ENCODE measurements at places on chromosomes 12 and 14. TPM values are rescaled to one million over a fixed set of nuclear protein-coding genes. Genes with fewer than 3 reads are reported as not detected.

GRCh38 chr14:101559624-101560533 is 1.4 kb upstream of the DIO3 start:
- no peak for DNase-seq

- DNase-seq = no peak
Observed at GRCh38 chr12:110007881-110008280, 8.7 kb downstream of the ANKRD13A start.

- no peak for DNase-seq
Observed at GRCh38 chr14:91996948-91997371, 42.9 kb downstream of the TRIP11 start.

DNA sequence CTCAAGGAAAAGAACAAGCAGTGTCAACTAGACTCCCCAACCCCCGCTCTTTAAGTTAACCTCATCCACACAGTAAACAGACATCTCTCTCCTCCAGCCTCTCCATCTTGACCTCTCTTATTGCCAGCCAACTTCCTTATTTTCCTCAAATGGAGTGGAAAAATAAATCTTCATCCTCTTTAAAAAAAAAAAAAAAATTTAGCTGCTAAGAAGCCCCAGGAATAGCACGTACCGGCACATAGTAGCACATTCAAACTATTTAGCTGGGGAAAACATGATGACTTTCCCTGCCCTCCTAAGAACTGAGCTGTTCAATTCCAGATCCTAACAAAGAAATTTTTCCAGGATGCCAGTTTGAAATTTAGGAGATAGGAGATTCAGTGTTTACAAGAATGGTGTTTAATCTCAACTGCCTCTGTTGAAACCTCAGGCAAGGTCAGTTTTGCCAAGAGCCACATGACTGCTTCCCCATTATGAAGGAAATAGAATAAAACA is 90.8 kb downstream of the EPS8 start:
- DNase-seq = no peak

GRCh38 chr14:52954346-52955214 is 3.7 kb upstream of the FERMT2 start:
- no peak for DNase-seq

GRCh38 chr12:132834181-132834711 is 5.6 kb upstream of the GOLGA3 start:
- peak; percentile 67 for DNase-seq

GRCh38 chr12:41189395-41190251 is 1.5 kb downstream of the PDZRN4 start:
- no peak for DNase-seq

DNA sequence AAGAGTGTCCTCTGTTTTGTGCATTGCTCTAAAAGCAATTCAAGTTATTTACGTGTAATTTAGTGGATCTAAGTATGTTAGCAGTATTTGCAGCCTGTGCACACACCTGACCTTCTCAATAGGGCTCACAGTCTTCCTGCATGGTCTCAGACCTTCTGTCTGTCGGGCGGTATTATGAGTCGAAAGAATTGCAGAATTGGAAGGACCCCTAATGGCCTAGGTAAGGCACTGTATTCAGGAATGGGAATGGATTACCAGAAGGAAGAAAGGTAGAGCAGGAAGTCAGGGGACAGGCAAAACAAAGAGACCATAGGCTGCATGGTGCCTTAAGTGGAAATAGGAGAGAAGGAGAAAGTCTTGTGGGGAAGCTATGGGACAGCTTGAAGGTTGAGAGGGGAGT is 341.6 kb downstream of the VRK1 start:
- no peak for DNase-seq

DNA sequence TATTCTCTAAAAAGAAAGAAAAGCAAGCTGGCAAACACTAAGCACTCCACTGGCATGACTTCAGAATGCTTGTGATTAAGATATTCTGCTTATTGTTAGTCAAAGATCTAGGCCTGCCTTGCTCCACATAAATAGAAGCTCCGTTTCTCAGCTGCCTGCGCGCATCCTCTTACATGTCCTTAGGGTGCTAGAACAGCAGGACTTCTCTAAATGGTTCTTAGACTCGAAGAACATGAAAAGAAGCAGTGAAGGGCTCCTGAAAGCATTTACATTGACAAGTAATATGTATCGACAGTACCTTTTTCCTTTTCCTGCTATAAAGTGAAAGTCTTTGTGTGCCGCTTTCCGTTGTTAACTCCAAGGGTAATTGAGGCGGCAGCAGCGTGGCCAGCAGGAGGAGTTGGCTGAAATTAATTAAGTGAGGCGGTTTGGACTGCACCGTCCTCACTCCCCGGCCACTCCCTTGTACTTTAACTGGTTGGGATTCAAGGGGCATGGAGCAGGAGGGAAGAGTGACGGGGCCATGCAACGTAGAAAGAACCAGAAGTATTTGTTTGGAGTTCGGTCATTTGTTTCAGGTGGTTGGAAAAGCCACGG is 34.2 kb upstream of the OTX2 start:
- DNase-seq = no peak

DNA sequence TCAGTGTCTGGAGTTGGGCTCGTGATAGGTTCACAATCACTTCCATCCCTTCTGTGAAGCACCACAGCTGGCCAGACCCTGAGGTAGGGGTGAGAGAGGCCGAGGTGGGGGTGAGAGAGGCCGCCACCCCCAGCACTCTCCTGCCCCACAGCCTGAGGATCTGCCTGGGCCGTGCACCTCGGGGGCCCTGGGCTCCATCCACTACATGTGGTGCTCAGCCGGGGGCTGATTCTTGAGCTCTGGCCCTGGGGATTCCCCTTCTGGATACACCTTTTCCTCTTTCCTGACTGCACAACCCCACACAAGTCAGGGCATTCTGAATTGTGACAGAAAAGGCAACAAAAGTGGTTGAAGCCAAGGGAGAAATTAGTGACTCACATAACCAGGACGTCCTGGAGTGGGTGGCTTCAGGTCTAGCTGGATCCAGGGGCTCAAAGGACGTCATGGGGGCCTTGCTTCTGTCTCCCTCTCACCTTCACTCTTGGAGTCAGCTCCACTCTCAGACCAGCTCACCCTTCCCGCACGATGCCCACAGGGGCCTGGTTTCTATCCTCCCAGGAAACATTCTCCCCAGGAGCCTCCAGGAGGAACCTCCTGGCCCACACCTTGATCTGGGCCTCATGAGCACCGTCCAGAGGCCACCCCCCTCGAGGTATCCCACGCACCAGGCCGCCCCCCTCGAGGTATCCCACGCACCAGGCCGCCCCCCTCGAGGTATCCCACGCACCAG is 12.1 kb upstream of the FBRSL1 start:
- no peak for DNase-seq

DNA sequence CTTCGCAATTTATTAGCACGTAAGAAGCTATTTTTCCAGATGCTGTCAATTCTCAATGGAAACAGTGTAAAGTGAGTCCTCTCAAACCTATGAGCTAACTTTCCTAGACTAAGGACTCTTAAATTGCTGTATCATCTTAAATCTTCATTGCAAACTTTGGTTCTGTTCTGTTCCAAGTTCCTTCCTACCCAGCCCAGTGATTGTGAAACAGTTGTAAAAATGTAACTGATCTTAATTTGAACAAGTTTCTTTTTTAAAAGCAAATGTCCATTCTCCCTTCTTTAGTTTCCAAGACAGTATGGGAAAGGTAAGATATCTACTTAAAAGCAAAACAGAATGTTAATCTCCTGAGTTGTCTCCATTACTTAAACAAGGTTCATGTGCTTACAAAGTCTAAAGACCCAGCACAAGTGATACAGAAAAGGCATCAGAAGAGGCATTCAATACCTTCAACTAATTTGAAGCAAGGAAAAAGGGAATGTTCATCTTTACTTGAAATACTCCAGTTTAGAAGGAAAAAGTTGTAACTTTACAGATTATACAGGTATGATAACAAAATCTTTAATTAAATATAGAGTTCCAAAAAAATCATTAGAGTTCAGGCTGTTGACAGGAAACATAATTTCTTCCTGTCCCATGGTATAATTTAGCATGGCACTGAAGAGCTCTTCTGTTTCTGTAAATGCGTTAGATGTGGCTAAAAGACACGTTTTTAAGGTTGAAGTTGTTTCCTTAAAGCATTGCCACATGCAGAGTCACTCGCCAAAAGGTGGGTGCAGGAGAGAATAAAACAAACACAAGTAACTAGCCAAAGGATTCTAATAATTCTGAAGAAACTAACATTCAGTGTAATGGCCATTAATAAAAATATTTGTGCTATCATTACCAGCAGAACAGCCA is 101.5 kb upstream of the USP15 start:
- no peak for DNase-seq

GRCh38 chr14:88546621-88547385 is 8.0 kb downstream of the PTPN21 start:
- no peak for DNase-seq

DNA sequence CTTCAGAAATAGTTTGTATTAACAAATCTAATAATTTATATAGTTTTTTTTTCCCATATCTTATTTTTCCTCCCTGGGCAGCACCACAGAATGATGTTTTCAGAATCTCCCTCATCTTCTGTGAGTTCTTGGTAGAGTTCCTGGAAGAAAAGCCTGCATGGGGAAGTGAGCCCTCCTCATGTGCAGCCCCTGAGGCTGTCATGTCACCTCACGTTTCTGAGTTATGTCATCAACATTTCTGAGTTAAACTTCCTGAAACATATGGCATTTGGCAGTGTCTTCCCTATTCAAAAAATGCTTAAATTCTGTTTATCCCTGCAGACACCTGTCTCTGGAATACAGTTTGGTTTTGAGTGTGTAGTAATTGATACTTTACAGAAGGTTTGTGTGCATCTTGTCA is 979.0 kb downstream of the TMEM121 start:
- no peak for DNase-seq

GRCh38 chr12:115355301-115355700 is 671.3 kb upstream of the TBX3 start:
- DNase-seq = no peak

- DNase-seq = no peak
Observed at GRCh38 chr14:100290607-100291304, 15.5 kb downstream of the SLC25A29 start.

DNA sequence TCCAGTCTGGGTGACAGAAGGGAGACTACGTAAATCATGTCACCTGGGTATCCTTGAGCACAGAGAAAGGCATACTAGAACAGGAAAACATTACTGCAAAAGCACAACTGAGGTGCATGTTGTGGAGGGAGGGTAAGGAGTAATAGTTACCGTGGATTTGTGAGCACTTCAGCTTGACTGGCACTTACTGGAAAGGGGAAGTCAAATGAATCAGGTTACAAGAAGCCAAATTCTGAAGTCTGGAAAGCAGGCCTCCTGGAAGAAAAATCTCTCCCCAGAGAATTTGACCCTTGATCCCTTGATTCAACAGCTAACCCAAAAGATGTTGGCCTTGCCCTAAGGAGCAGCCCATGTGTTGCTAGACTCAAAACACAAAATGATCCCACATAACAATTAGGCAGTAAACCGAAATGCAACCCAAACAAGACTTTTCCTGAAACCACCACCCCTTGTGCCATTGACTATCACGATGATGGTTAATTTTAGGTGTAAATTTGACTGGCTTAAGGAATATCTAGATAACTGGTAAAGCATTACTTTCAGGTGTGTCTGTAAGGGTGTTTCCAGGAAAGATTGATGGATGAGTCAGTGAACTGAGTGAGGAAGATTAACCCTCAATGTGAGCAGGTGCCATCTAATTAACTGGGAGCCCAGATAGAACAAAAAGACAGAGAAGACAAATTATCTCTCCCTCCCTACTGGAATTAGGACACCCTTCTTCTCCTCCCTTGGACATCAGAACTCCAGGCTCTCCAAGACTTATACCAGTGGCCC is 108.8 kb downstream of the SLC25A21 start:
- DNase-seq = no peak

- DNase-seq = peak; percentile 77
Observed at GRCh38 chr14:21846227-21846885, 172.7 kb upstream of the OR4E1 start.

DNA sequence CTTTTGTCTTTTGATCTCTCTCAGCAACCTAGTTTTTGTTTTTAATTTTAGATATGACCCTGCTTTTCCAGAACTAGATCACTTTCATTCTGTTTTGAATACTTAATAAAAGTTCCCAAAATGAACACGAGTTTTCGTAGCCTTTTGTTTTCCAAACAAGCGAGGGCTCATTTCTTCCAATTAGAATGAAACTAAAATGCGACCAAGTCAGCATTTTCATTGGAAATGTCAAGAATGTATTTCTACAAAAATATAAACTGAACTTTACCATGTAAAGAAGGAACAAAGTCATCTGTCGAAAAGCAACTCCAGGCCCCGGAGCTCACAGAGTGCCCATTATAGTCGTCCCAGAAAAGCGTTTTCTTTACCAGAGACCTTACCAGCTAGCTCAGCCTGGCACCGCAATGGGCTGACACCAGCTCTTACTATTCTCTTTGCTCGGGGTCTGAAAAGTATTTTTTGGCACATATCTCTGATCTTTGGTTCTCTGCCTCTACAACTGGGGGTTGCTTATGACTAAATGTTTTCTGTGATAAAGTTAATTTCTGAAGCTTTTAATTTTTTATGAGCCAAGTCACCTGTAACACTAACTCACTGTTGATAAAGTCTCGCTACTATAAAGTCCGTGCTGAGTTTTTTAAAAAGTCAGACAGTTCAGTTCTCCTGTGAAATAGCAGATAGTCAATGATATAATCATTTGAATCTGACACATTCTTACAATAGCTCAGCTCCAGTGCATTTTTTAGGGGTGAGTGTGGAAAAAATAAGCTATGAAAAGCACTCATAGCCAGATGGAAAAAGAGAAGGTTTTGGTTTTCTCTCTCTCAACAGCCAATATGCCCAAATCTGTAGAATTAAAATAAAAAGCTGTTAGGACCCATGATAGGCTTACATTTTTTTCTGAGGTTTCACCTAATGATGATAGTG is 43.4 kb downstream of the SAMD4A start:
- no peak for DNase-seq

DNA sequence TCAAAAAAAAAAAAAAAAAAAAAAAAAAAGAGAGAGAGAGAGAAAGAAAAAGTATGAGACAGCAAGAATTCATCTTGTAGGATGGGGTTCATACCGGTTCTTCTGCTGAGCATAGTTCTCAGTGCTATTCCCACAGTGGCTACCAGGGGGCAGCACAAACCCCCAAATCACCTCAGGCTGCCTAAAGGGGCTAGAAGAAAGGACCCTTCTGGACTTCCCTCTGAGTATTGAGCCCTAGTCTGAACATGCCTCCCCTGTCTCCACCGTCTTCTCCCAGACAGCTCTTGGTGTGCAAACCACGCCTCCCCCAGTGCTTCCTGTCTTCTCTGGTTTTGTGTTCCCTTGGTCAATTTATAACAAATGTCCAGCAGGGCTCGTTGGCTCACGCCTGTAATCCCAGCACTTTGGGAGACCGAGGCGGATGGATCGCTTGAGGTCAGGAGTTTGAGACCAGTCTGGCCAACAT is 31.3 kb upstream of the SMUG1 start:
- DNase-seq = peak; percentile 73

- no peak for DNase-seq
Observed at GRCh38 chr14:76715101-76715500, 46.2 kb upstream of the VASH1 start.

GRCh38 chr12:41013881-41014642 is 174.1 kb upstream of the PDZRN4 start:
- DNase-seq = no peak

Gene CLEC2A
- not detected for total RNA-seq

Gene PRB2
- not detected for total RNA-seq

Gene ADAMTS20
- total RNA-seq = not detected

Gene NGB
- total RNA-seq = not detected

Gene TEAD4
- total RNA-seq = not detected

Gene ARF3
- 88.0 TPM for total RNA-seq

Gene SPRING1
- total RNA-seq = 26.7 TPM

Gene APOLD1
- total RNA-seq = 12.1 TPM

Measured in activated naive CD8-positive, alpha-beta T cell treated with anti-CD3 and anti-CD28 coated beads, Interleukin-2, amount 10 ng/mL, durations not matched to agents 7 days and 5 days (primary cell).